Foreskin keratinocyte (primary cell): ENCODE measurements at places on chromosomes 1 and 21. TPM values are rescaled to one million over a fixed set of nuclear protein-coding genes. Genes with fewer than 3 reads are reported as not detected.

- no peak for DNase-seq
Measured at GRCh38 chr1:74357150-74357549, 122.0 kb downstream of the TNNI3K start.

DNA sequence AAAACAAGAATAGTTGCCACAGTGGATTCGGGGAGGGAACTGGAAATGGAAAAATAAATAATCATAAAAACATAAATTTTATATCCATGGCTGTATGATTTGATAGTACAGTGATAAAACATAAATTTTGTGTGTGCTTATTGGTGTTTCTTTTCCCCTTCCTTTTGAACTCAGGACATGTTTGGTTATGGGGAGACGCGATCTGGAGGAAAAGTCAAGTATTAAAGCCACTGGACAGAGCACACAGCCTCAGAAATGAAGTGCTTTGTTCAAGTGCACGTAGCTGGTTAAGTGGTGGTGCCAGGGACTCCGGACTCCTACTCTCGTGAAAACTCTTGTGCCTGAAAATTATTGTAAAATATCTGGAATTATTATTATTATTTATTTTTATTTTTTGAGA, 9.7 kb upstream of the HMGCS2 start:
- no peak for DNase-seq

DNA sequence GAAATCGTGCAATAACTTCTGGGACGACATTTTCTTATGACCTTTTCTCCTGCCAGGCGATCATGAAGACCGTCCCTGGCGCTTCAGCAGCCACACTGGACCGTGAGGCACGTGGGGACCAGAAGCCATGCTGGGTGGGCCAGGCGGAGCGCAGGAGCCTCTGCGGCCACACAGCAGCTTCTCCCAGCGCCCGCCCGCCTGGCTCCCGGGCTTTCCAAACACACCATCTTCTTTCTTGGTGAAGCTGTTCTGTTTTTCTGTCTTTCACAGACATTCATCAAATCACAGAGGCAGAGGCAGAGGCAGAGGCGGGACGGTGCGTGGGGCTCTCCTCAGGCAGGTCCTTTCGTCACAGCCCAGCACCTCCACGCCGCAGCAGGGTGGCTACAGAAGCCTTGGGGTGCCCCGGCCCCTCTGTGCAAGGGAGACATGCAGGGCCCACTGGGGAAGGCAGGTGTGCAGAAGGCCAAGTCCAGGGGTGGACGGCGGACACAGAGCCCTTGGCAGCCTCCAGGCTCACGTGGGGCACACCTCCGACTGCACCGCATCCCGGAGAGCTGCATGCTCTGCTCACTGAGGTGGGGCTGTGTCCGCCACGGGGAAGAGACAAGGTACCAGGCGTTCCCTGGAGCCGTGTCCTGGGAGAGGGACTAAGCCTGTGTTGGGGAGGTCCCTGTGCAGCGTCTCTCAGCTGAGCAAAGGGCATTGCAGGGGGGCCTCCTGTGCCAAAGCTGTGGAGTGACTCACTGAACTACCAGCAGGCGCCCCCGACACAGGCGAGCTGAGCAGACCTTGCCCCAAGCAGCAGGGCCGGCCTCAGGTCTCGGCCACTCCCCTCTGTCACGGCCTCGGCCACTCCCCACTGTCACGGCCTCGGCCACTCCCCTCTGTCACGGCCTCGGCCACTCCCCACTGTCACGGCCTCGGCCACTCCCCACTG, 2.6 kb upstream of the TMEM240 start:
- no peak for DNase-seq

DNA sequence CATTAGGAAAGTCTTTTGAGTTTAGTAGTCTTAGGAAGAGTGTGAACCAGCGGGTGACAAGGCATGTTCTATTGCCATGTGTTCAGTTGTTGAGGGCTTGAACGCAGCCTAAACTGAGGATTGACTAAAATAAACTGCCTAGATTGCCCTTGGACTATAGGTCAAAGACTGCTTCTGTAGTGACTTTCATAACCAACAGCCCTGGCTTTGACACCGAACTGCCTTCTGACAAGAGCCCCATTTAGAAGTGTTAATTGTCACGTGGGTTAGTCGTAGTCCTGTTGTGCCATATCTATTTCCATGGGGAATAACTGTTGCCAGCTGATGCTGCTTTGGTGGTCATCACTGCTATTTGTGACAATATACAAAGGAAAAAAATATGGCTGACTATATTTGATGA, 90.4 kb downstream of the TGFB2 start:
- no peak for DNase-seq

DNA sequence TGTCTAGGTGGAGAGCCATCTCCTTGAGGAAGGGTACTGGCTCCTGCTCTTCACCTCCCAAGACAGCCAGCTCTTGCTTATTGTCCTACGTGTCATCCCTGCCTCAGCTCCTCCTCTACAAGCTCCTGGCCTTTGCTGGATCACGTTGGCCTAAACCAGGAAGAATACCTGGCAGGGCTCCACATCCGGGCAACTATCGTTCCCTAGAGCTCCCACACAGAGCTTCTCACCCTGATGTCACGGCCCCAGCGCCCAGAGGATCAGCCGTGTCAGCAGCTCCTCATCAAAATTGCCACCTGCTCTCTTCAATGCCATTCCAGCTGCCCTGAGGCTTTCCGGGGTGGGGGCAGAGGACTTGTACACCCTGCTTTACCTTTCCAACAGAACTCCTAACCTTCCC, 1.9 kb upstream of the TPM3 start:
- DNase-seq, result peak; percentile 64

DNA sequence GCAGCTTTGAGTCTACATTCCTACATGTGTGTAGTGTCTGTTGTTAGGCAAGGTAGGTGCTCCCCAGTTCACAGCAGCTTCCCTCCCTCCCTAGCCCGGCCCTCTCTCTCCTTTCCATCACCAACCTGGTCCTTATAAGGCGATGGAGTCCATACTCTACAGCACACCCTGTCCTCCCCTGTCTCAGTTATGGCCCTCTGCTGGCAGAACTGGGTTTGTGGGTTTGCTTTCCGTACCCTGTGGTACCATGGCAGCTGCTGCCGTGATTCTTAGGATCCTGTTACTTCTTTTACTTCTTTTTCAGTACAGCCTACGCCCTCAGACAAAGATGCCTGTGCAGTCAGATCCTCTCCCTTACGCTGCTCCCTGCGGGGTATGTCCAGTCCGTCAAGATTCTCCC, 31.7 kb downstream of the AK5 start:
- peak; percentile 47 for DNase-seq

- DNase-seq, result no peak
Measured at GRCh38 chr1:38283696-38284470, 237.3 kb upstream of the POU3F1 start.

The AMY1B gene
- not detected in 2 replicates for polyA plus RNA-seq

GRCh38 chr21:33236766-33237165, 7.0 kb downstream of the IFNAR2 start:
- DNase-seq, result no peak

GRCh38 chr1:3159121-3159520, 90.1 kb downstream of the PRDM16 start:
- DNase-seq, result no peak
